C1 segment of cervical spinal cord (tissue), 14 donors: ENCODE measurements at places on chromosomes 16 and 17.

- DNase-seq, result no peak
These were observed 208.8 kb upstream of the MAF start for GRCh38 chr16:79809376-79809775.

- DNase-seq, result no peak
These were observed 81.8 kb downstream of the WDR59 start for GRCh38 chr16:74903120-74903519.

- no peak for DNase-seq
These were observed 524.2 kb upstream of the EEF2KMT start for GRCh38 chr16:5621826-5622225.

- no peak for DNase-seq
These were observed 422.3 kb downstream of the TMEM114 start for GRCh38 chr16:8168016-8168415.

GRCh38 chr16:56261656-56262055 is 70.4 kb downstream of the GNAO1 start:
- no peak for DNase-seq

DNA sequence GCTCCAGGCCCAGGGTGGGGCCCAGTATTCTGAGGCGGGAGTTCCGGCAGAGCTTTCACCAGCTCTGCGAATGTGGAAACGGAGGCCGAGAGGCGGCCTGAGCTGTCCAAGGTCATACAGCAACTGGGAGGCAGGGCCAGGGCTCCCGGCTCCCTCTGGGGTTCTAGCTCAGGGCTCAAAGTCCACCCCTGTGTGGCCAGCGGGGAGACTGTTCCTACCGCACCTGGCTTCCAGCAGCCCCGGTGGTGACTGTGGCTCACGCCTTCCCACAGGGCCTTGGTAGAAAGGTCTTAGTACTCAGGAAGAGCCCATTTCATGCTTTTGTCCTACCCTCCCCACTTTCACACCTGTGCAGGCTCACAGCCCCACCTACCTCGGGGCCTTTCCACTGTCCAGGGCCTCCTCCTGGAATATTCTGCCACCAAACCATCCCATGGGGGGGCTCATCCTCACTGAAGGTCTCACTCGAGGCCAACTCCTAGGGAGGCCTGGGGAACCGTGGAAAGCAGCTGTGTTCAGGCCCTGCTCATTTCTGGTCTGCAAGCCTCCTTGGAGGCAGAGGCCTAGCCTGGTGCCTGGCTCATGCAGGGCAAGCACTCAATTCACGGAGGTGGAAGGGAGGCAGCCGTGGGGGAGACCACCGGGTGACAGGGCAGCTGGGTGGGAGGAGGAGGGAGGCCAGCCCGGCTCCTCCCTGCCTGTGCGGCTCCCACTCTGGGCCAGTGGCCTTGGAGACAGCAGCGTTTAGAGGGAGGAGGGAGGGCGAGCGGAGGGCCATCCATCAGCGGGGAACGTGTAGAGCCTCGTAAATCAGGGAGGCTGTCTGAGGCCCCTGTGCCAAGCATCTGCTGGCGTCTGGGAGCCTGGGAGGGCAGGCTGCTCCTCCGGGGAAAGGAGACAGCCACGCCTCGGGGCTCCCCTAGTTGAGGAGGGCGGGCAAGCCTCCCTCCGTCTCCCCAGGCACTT is 12.7 kb upstream of the DOC2B start:
- DNase-seq, result peak; percentile 6

GRCh38 chr16:3122926-3123570 is 10.7 kb downstream of the ZNF205 start:
- no peak for DNase-seq

GRCh38 chr17:13106171-13106570 is 88.3 kb upstream of the ELAC2 start:
- no peak for DNase-seq

DNA sequence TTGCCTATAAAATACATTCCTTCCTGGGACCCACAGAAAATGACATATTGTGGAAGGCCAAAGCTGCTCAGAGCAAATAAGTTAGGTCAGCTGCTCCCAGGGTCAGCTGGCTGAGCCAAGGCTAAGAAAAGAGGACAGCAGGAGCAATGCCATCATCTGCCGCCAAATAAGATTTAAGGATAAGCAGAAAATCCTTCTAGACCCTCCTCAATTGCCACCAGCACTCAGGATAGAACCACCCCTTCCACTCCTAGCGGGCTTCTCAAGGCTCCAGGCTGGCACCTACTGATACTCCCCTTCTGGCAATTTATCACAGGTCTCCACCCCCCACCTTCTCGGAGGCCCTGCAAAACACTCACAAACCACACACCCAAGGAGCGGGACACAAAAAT is 22.9 kb downstream of the MBTPS1 start:
- no peak for DNase-seq

GRCh38 chr16:31537362-31538242 is 9.9 kb downstream of the AHSP start:
- no peak for DNase-seq

DNA sequence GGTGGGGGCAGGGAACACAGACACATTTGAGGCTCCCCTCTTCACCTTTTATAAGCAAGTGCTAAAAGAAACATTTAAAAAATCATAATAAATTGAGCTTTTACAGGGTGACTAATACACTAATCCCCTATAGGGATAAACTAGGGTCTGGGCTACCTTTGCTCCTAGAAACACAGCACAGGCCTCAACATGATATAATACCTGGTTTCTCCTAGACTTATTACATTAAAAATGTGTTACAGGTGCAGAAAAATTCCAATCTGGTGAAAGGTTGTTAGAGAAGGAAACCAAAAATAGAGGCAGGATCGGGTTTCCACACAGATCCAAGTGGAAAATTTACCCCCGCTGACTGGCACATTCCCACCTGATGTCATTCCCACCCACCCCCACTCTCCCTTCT is 124.7 kb upstream of the NOG start:
- DNase-seq, result no peak

DNA sequence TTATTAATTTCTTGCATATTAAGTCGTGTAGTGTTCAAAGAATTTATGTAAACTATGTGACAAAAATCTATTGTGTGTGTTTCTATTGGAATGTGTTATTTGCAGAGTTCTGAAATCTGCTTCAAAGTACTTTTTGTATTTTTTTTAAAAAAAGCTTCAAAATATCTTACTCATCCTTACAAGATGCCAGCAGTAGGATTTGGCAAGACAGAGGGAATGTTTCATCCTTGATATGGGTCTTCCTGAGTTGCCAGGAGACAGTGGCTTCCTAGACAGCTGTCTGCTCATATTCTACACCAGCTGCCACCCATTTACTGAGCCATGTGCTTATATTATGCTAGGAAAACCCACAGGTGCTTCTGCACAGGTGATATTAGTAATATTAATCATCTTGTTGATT is 36.4 kb downstream of the EFCAB5 start:
- no peak for DNase-seq

DNA sequence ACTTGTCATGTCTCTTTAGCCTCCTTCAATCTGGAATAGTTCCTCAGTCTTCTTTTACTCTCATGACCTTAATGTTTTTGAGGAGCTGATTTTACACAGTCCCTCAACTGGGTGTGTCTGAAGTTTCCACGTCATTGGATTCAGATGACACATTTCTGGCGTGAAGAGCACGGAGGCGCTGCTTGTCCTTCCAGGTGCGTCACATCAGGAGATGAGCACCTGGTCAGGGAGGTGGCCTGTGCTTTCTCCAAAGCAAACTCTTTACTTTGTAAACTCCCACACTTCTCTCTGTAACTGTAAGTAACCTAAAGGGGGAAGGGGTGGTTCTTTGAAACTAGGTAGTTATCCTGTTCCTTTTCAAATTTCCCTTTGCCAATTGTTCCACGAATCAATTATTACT is 52.5 kb upstream of the MNT start:
- no peak for DNase-seq

DNA sequence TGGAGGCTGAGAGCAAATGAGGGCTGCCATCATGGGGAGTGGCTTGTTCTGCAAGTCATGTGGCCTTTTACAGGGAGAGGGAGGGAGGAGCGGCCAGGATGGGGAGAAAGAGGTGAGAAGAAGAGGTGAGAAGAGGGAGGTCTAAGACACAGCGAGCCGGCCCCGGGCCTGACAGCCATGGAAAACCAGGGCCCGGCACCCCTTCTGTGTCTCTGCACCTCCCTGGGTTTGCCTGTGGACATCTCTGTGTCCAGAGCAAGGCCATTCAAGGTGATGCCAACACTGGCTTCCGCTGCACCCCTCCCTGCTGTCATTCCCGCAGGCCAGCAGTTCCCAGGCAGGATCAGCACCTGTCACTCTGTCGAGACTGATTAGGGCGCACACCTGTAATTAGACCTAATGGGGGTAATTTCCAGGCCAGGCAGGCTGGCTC is 75.6 kb downstream of the MGAT5B start:
- no peak for DNase-seq

- no peak for DNase-seq
These were observed 678.1 kb upstream of the GOT2 start for GRCh38 chr16:59411961-59412841.

GRCh38 chr17:79515646-79516571 is 94.9 kb downstream of the RBFOX3 start:
- DNase-seq, result no peak
